Activated naive CD4-positive, alpha-beta T cell treated with anti-CD3 and anti-CD28 coated beads for 36 hours (primary cell): ENCODE measurements at places on chromosomes 12 and 14. TPM values are rescaled to one million over a fixed set of nuclear protein-coding genes. Genes with fewer than 3 reads are reported as not detected.

GRCh38 chr12:103807561-103808238 lies 33.3 kb downstream of the NT5DC3 start:
- no peak overlapping the region for H3K4me3 ChIP-seq
- H3K36me3 ChIP-seq: peaks cover 33% of the 10 kb centered on the region
- H3K27ac ChIP-seq: no peak overlapping the region
- DNase-seq: no peak

- no peak overlapping the region for H3K4me3 ChIP-seq
- H3K36me3 ChIP-seq: no peaks in the 10 kb centered on the region
- H3K27ac ChIP-seq: no peak overlapping the region
- peaks cover 18% of the 10 kb centered on the region for H3K27me3 ChIP-seq
- peaks cover 7% of the 10 kb centered on the region for H3K4me1 ChIP-seq
Observed at GRCh38 chr14:78605897-78606500, 435.8 kb downstream of the NRXN3 start.

GRCh38 chr12:46432325-46432724 lies 59.8 kb upstream of the SLC38A2 start:
- H3K4me1 ChIP-seq: peaks cover 30% of the 10 kb centered on the region
- no peaks in the 10 kb centered on the region for H3K27me3 ChIP-seq
- H3K4me3 ChIP-seq: no peak overlapping the region
- no peak for DNase-seq
- no peak overlapping the region for H3K27ac ChIP-seq
- peaks cover 2% of the 10 kb centered on the region for H3K36me3 ChIP-seq

DNA sequence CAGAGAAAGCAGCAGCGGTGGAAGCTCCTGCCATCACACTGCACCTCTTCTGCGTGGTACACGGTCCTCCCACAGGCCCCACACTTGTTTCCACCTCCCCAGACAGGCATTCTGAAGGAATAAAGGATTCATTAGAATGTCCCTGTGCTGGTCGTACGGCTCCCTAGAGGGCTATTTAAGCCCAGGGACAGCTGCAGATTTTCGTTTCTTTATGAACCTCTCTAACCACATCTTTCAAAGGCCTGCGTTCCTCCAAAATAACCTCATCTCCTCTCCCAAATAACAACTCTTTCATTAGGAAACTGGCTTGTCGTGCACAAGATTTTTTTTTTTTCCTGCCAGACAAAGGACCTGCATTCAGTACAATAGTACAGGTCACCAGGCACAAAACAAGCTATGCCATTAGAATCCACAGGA lies 12.7 kb downstream of the CSRP2 start:
- no peak overlapping the region for H3K4me3 ChIP-seq
- DNase-seq: no peak
- no peaks in the 10 kb centered on the region for H3K36me3 ChIP-seq
- no peaks in the 10 kb centered on the region for H3K4me1 ChIP-seq
- no peak overlapping the region for H3K27ac ChIP-seq

DNA sequence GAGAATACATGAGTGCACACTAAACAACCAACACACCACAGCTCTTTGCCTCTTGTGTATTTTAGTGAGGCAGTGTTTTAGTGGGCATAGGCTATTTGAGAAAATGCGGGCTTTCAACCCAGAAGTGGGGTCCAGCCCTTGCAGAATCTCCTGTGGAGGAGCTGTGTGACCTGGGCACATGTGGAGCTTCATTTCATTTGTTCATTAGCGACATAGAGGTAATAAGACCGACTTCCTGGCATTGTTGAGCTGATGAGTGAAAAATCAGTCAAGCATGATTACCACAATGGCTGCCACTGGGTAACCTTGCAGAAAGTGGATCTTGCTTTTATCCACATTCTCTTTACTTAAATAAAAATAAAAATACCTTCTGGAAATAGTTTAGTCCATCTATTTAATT lies 923.5 kb downstream of the BCL11B start:
- H3K27ac ChIP-seq: no peak overlapping the region
- peaks cover 2% of the 10 kb centered on the region for H3K36me3 ChIP-seq
- no peak for DNase-seq
- no peaks in the 10 kb centered on the region for H3K27me3 ChIP-seq
- no peak overlapping the region for H3K4me3 ChIP-seq

GRCh38 chr14:105908481-105908911 lies 382.1 kb downstream of the TMEM121 start:
- DNase-seq: no peak
- peaks cover 19% of the 10 kb centered on the region for H3K27me3 ChIP-seq
- no peaks in the 10 kb centered on the region for H3K36me3 ChIP-seq
- H3K27ac ChIP-seq: no peak overlapping the region

- H3K36me3 ChIP-seq: peaks cover 4% of the 10 kb centered on the region
- peaks cover 7% of the 10 kb centered on the region for H3K4me1 ChIP-seq
- DNase-seq: no peak
- no peak overlapping the region for H3K4me3 ChIP-seq
- no peak overlapping the region for H3K27ac ChIP-seq
- H3K27me3 ChIP-seq: no peaks in the 10 kb centered on the region
Observed at GRCh38 chr12:122250536-122250935, 15.8 kb downstream of the VPS33A start.

GRCh38 chr12:57864442-57865083 lies 18.0 kb upstream of the CTDSP2 start:
- H3K4me3 ChIP-seq: peak overlapping the region; percentile 67
- H3K4me1 ChIP-seq: peaks cover 6% of the 10 kb centered on the region
- no peak overlapping the region for H3K27ac ChIP-seq

DNA sequence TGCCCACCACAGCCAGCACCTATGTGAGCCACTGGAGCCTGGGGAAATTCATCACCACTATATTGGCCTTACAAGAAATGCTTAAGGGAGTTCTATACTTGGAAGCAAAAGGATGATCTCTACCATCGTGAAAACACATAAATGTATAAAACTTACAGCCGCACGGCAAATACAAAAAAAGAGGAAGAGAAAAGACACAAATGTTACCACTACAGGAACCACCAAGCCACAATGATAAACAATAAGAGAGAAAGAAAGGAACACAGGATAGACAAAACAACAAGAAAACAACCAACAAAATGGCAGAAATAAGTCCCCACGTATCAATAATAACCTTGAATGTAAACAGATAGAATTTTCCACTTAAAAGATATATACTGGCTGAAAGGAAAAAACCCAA lies 267.5 kb downstream of the TMEM121 start:
- no peak for DNase-seq
- H3K27me3 ChIP-seq: peaks cover 32% of the 10 kb centered on the region
- no peak overlapping the region for H3K27ac ChIP-seq
- H3K36me3 ChIP-seq: no peaks in the 10 kb centered on the region

- no peak overlapping the region for H3K4me3 ChIP-seq
- no peak for DNase-seq
- peaks cover 45% of the 10 kb centered on the region for H3K4me1 ChIP-seq
- peaks cover 22% of the 10 kb centered on the region for H3K36me3 ChIP-seq
- peak overlapping the region; percentile 46 for H3K27ac ChIP-seq
Observed at GRCh38 chr12:53391724-53392123, 11.7 kb downstream of the SP1 start.

GRCh38 chr12:107207931-107208525 lies 114.7 kb upstream of the CRY1 start:
- H3K4me3 ChIP-seq: no peak overlapping the region
- no peaks in the 10 kb centered on the region for H3K4me1 ChIP-seq
- peaks cover 3% of the 10 kb centered on the region for H3K27me3 ChIP-seq
- DNase-seq: no peak
- H3K36me3 ChIP-seq: no peaks in the 10 kb centered on the region
- H3K27ac ChIP-seq: no peak overlapping the region

DNA sequence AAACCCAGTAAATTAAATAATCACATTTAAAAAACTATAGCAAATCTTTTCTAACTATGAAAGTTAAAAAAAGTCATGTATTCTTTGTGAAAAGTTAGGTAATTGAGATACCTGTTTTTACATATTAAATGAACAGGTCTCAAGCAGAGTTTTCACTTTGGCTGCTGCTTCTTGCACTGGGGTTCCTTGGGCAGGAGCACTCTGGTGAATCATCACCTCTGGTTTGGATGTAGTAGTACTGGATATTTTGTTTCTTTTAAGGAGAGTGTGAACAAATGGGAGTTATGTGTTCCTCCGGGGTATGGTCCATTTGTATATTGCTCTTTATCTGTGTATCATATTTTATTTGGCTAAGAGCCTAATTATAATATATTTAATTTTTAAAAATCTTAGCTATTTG lies 82.7 kb downstream of the FUT8 start:
- peaks cover 15% of the 10 kb centered on the region for H3K36me3 ChIP-seq
- DNase-seq: no peak
- peaks cover 27% of the 10 kb centered on the region for H3K4me1 ChIP-seq
- no peak overlapping the region for H3K27ac ChIP-seq
- H3K27me3 ChIP-seq: no peaks in the 10 kb centered on the region

DNA sequence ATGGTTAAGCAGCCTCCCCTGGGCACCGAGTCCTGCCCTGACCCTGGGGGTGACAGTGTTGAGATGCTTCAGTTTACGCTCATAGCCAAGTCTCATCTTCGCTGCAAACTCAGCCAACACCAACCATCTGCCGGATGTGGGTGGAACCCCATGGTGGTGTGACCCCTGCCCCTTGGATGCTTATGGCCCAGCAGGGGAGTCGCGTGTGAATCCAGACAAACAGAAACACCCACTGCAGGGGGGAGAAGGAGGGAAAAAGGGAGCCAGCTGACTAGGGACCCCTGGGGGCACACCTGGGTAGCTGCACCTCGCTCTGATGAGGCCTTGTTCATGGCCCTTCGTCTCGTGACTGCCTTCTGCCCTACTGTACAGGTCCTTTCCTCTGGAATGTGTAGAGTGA lies 23.8 kb downstream of the AACS start:
- no peak for DNase-seq
- no peak overlapping the region for H3K27ac ChIP-seq
- H3K27me3 ChIP-seq: no peaks in the 10 kb centered on the region
- H3K4me3 ChIP-seq: no peak overlapping the region
- no peaks in the 10 kb centered on the region for H3K4me1 ChIP-seq
- H3K36me3 ChIP-seq: peaks cover 5% of the 10 kb centered on the region

GRCh38 chr14:36171607-36172006 lies 4.9 kb downstream of the PTCSC3 start:
- no peak overlapping the region for H3K27ac ChIP-seq
- H3K4me3 ChIP-seq: no peak overlapping the region
- H3K36me3 ChIP-seq: no peaks in the 10 kb centered on the region
- no peaks in the 10 kb centered on the region for H3K4me1 ChIP-seq
- DNase-seq: no peak

GRCh38 chr12:28258998-28259397 lies 68.7 kb downstream of the CCDC91 start:
- DNase-seq: no peak
- H3K4me3 ChIP-seq: no peak overlapping the region
- H3K27ac ChIP-seq: no peak overlapping the region
- peaks cover 22% of the 10 kb centered on the region for H3K36me3 ChIP-seq
- H3K4me1 ChIP-seq: peaks cover 11% of the 10 kb centered on the region
- H3K27me3 ChIP-seq: no peaks in the 10 kb centered on the region

- H3K27ac ChIP-seq: no peak overlapping the region
- no peak overlapping the region for H3K4me3 ChIP-seq
- H3K27me3 ChIP-seq: no peaks in the 10 kb centered on the region
- no peak for DNase-seq
Observed at GRCh38 chr12:15644700-15645099, 144.5 kb downstream of the EPS8 start.

- no peak overlapping the region for H3K4me3 ChIP-seq
- no peak overlapping the region for H3K27ac ChIP-seq
- no peak for DNase-seq
- no peaks in the 10 kb centered on the region for H3K36me3 ChIP-seq
Observed at GRCh38 chr14:83905157-83905556, 1624.8 kb upstream of the FLRT2 start.

DNA sequence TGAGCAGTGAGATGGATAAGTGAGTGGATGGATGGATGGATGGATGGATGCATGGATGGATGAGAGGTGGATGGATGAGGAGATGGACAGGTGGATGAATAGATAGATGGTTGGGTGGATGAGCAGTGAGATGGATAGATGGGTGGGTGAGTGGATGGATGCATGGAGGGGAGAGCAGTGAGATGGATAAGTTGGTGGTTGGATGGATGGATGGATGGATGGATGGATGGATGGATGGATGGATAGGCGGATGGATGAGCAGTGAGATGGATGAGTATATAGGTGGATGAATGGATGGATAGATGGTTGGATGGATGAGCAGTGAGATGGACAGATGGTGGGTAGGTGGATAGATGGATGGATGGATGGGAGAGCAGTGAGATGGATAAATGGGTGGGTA lies 30.6 kb downstream of the LRRC74A start:
- no peak overlapping the region for H3K27ac ChIP-seq
- no peaks in the 10 kb centered on the region for H3K27me3 ChIP-seq
- no peaks in the 10 kb centered on the region for H3K4me1 ChIP-seq
- no peaks in the 10 kb centered on the region for H3K36me3 ChIP-seq

GRCh38 chr12:96025518-96025917 lies 9.9 kb downstream of the LTA4H start:
- no peak overlapping the region for H3K27ac ChIP-seq
- no peak for DNase-seq
- H3K4me1 ChIP-seq: peaks cover 17% of the 10 kb centered on the region
- H3K36me3 ChIP-seq: peaks cover 22% of the 10 kb centered on the region

- no peaks in the 10 kb centered on the region for H3K27me3 ChIP-seq
- peaks cover 38% of the 10 kb centered on the region for H3K4me1 ChIP-seq
- peak overlapping the region; percentile 48 for H3K27ac ChIP-seq
- H3K36me3 ChIP-seq: peaks cover 7% of the 10 kb centered on the region
- H3K4me3 ChIP-seq: no peak overlapping the region
- peak; percentile 60 for DNase-seq
Observed at GRCh38 chr12:12608557-12608957, 3.1 kb upstream of the CREBL2 start.

GRCh38 chr14:104804481-104805325 lies 3.8 kb downstream of the ZBTB42 start:
- H3K36me3 ChIP-seq: peaks cover 2% of the 10 kb centered on the region
- DNase-seq: no peak
- peaks cover 15% of the 10 kb centered on the region for H3K4me1 ChIP-seq
- H3K27ac ChIP-seq: no peak overlapping the region

DNA sequence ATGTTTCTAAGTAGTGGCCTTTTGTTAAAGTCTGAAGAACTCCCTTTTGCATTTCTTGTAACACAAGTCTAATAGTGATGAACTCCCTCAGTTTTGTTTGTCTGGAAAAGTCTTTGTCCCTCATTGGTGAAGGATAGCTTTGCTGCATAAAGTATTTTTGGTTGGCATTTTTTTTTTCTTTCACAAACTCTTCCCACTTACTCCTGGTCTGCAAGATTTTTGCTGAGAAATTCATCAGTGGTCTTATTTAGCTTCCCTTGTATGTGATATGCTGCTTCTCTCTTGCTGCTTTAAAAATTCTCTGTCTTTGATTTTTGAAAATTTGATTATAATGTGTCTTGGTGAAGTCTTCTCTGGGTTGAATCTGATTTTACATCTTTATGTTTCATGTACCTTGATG lies 22.7 kb downstream of the TRMT5 start:
- peaks cover 13% of the 10 kb centered on the region for H3K4me1 ChIP-seq
- H3K4me3 ChIP-seq: no peak overlapping the region
- no peaks in the 10 kb centered on the region for H3K27me3 ChIP-seq
- peaks cover 39% of the 10 kb centered on the region for H3K36me3 ChIP-seq
- DNase-seq: no peak

- H3K4me3 ChIP-seq: no peak overlapping the region
- H3K36me3 ChIP-seq: no peaks in the 10 kb centered on the region
- H3K27ac ChIP-seq: no peak overlapping the region
- no peaks in the 10 kb centered on the region for H3K27me3 ChIP-seq
- no peak for DNase-seq
Observed at GRCh38 chr12:92444763-92445162, 258.0 kb upstream of the PLEKHG7 start.

Gene LRRC43
- 0.60 TPM for total RNA-seq

Gene HCAR1
- total RNA-seq: 0.91 TPM

Gene FGF6
- total RNA-seq: not detected

Gene TBC1D30
- total RNA-seq: 0.17 TPM

Gene PLXNC1
- 3.6 TPM for total RNA-seq
